Hypothalamus (tissue), 51 donors: ENCODE measurements at places on chromosomes 4 and X.

DNA sequence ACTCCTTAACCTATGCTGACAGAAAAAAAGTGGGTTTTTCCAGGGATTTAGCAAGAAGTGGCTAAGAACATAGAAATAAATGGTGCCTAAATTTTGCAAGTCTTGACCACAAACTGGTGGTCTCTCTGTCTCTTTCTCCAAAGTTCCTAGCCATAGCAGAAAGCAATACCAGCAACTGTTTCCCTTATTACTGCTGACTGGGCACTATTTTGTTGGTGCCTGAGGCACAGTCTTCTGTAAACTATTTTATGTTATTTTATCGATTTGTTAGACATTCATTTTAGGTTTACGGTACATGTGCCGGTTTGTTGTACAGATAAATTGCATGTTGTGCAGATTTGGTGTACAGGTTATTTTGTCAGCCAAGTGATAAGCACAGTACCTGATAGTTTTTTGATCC lies 234.6 kb upstream of the TECRL start:
- no peak for DNase-seq

- DNase-seq = no peak
Observed at GRCh38 chrX:145818186-145819113, 821 bp downstream of the SLITRK2 start.

DNA sequence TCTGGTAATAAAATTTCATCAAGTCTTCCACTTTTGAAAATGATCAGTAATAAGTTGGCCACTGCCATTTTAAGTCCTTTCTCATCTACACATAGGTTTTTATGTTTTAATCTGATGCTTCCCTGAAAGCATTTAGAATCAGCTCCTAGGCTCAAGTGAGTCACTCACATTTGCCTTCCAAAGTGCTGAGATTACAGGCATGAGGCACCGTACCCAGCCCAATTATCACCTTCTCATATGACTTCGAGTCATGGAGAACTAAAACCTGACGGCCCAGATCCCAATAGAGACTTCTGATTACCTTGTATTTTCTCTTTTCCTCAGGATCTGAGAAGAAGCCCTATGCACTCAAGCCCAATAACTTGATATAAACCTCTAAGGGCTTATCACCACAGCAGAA lies 140.8 kb downstream of the OPHN1 start:
- DNase-seq = no peak

DNA sequence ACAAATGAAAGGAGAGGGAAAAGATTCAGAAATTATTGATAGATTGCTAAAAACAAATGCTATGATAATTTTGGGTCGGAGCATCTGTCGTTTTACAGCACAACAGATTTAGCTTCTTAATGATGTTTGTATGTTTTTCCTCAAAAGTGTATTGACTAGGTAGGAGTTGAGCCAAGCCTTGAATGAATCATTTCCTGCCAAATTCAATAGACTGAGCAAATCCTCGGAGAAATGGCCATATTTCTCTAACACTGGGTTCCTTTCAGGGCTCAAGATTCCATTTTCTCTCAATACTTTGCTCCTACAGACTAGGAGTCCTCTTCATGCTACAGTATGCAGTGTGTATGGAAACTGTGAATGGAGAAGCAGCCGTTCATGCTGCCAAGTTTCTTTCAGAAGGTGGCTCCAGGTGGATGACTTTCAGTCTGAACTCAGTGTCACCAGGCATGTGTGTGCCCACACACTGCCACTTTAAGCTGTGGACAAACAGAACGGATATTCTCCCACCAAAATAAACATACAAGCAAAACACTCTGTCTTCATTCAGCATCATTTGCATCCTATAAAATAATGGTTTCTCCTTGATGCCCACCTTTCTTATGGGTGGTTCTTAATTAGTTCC lies 146.0 kb downstream of the TBL1X start:
- DNase-seq = no peak

DNA sequence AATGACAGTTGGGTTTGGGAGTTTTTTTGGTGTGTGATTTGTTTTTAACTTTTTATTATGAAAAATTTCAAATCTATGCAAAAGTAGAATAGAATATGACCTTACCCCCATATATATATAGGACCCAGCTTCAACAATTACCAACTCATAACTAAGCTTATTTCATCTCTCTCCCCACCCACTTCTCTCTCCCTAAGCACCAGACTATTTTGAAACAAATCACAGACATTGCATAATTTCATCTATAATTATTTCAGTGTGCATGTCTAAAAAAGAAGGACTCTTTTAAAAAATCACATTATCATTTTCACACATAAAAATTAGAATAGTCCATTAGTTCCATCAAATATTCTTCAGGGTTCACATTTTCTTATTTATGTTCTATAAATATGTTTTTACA lies 28.3 kb upstream of the NKX6-1 start:
- DNase-seq = no peak

GRCh38 chr4:67236318-67236717 lies 309.0 kb downstream of the CENPC start:
- DNase-seq = no peak

DNA sequence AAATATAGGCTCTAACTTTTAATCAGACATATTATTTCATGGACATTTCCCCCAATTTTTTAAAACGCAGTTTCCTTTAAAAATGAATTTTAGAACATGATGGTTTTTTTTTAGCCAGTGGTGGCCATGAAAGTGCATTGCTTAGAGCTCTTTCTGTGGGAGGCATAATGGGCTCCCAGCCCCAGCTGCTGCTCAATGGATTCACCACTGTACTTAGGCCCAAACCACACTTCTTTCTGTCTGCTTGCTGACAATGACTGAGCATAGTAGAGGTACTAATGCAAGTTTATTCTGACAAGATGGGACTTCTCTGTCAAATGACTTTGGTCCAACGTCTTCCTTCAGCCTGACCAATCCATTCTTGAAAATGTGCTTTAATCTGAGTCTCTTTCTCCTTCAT lies 400.2 kb upstream of the GRIA3 start:
- DNase-seq = no peak

- no peak for DNase-seq
Observed at GRCh38 chrX:47420962-47421361, 50.6 kb downstream of the ZNF157 start.

DNA sequence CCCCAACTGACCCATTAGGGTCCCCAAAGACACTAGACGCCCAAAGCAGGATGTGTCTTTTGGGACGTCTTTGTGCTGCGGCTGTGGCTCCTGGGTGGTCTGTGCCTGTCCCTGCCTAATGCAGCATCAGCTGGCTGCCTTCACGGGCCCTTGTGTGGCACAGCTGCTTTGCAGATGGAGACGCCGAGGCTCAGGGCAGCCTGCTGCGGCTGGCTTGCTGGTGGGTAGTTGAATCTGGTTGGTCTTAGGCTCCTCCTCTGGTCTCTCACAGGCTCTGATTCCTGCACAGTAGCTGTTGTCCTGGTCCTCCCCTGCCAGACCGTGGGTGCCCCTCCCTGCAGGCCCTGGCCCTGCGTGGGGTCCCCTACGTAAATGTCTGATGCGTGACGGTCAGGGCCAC lies 8.1 kb downstream of the CPZ start:
- DNase-seq = no peak

DNA sequence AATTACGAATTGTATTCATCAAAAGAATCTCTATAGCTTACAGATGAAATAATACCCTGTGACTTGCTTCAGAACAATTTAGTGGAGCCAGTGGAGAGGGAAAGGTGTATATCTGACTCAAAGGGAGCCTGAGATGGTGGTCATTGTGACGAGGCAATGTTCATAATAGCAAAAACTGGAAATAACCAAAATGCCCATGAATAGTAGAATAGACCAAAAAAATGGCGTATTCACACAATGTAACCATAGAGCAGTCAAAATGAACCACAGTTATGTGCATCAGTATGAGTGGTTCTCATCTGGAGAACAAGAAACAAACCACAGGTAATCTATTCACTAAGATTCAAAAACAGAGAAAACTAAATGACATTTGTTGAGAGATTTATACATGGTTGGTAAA lies 125.3 kb upstream of the CLNK start:
- no peak for DNase-seq

DNA sequence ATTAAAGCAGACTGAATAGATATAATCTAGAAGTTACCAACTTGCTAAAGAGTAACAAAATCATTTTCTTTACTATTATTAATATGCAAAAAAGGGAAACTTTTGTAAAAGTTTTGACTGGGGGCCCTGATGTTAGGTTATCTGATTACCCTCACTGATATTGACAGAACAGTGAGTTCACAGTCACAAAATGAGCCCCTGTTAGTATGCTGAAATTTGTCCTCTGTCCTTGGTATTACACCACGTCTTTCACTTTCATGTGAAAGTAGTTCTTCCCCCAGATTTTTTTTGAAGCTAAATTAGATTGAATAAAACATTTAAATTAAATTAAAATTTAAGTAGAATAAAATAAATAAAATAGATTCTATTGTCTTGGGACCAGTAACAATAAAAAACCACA lies 5.9 kb downstream of the STBD1 start:
- DNase-seq = no peak

DNA sequence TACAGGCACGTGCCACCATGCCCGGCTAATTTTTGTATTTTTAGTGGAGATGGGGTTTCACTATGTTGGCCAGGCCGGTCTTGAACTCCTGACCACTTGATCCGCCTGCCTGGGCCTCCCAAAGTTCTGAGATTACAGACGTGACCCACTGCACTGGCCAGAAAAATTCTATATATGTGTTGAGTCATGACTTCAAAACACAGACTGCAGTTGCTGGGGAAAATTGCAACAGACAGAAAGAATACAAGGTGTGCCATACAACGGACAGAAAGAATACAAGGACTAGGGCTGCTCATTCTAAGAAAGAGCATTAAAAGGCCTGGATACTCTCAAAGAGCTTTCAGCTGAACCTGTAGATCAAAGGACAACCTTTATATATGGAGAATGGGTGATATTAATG lies 109.6 kb upstream of the ACSL4 start:
- DNase-seq = no peak
